ENCODE measurements at places on chromosomes 5 and 9. TPM values are rescaled to one million over a fixed set of nuclear protein-coding genes. Genes with fewer than 3 reads are reported as not detected.

The PDLIM4 gene
- 9.0 TPM for total RNA-seq

The KIF12 gene
- total RNA-seq: 34.4 TPM

GRCh38 chr9:37534412-37534811, 41.8 kb downstream of the FBXO10 start:
- no peak for DNase-seq

The KIAA0825 gene
- total RNA-seq: 15.5 TPM

DNA sequence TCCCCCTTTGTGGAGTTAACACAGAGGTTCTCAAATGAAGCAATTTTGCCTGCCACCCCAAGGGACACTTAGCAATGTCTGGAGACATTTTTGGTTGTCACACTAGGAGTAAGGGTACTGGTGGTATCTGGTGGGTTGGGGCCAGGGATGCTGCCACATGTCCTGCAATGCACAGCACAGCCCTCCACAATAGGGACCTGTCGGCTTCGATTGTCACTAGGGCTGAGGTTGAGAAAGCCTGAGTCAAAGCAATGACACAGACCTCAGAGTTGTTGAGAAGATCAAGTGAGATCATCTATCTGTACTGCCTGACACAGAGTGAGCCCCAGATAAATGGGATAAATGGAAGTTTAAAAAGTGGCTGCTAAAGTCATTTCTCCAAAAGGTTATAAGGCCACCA, 249.2 kb upstream of the KLF4 start:
- no peak for DNase-seq

- no peak for DNase-seq
Observed at GRCh38 chr9:32723789-32724325, 59.5 kb upstream of the TMEM215 start.

GRCh38 chr5:102090770-102091169, 205.3 kb downstream of the SLCO4C1 start:
- DNase-seq: no peak

DNA sequence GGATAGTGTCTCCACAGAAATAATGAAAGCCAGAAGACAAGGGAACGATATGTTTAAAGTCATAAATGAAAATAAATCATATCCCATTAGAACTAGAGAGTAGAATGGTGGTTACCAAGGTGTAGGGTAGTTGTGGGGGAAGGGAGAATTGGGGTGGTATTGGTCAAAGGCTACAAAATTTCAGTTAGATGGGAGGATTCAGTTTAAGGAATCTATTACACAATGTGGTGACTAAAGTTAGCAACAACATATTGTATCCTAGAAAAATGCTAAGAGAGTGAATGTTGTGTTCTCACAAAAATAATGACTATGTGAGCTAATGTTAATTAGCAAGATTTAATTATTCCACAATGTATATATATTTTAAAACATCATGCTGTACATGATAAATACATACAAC, 27.8 kb upstream of the LARP1 start:
- DNase-seq: no peak

The DMRT2 gene
- total RNA-seq: 1.3 TPM

DNA sequence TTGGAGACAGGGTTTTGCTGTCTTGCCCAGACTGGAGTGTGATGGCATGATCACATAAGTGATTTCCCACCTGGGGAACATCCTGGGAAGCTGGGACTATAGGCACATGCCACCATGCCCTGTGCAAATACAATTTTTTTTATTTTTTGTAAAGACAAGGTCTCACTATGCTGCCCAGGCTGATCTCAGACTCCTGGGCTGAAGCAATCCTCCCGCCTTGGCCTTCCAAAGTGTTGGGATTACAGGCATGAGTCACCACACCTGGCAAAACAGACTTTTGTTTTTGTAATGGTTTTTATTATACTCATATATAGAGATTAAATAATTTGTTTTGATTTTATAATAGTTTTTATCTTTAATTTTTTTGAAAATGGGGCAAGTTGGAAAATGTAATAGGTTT, 14.7 kb downstream of the DNAJC25 start:
- no peak for DNase-seq

DNA sequence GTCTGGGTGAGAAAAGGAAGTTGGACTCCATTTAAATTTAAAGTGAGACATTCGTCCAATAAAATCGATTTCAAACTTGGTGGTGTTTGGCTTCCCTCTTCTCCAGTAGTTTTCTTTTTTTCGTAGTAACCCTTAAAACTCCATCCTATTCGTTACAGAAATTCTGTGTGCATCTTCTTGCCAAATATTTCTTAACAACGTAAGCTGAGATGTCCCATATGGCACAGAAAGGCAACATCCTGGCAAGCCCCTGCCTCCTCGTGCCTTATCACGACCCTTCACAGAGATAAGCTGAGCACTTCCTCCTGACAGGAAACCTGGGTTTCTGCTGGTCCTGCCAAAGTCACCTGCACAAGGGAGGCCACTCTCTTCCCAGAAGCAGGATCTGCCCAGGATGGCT, 11.8 kb upstream of the ADAMTS2 start:
- no peak for DNase-seq

The PCDHA1 gene
- not detected for total RNA-seq

- no peak for DNase-seq
Observed at GRCh38 chr9:113631137-113631765, 167.7 kb downstream of the RGS3 start.

- no peak for DNase-seq
Observed at GRCh38 chr5:37198842-37199241, 50.3 kb downstream of the CPLANE1 start.

DNA sequence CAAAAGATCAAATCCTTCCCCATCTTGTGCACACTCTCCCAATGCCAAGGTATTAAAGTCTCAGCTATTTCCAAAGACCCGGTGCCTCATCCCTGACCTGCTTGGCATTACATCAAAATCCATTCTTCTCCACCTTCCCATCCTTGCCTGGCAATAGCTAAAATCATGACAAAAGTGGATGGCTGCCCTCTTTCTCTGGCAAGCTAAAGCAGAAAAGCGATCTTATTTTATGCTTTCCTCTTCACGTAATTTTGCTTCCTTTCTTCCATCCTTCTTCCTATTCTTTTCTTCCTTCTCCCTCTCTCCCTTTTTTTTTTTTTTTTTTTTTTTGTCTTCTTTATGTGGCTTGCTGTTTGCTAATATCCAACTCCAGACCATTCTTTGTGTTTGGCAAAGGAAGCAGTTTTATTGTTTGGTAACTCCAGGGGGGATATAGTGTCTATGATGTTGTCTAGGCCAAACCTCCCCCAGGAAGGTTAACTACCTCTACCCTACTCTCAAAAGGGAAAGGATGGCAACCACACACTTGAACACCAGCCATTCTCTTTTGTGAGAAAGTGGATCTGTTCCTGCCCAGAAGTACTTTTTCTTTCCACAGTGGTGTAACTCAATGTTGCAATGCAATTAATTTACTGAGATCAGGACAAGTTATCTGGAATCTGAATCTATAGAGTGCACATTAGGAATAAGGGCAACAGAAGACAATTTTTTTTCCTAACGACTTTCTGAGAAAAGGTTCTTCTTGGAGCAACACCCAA, 120.9 kb upstream of the TMEM161B start:
- DNase-seq: no peak

DNA sequence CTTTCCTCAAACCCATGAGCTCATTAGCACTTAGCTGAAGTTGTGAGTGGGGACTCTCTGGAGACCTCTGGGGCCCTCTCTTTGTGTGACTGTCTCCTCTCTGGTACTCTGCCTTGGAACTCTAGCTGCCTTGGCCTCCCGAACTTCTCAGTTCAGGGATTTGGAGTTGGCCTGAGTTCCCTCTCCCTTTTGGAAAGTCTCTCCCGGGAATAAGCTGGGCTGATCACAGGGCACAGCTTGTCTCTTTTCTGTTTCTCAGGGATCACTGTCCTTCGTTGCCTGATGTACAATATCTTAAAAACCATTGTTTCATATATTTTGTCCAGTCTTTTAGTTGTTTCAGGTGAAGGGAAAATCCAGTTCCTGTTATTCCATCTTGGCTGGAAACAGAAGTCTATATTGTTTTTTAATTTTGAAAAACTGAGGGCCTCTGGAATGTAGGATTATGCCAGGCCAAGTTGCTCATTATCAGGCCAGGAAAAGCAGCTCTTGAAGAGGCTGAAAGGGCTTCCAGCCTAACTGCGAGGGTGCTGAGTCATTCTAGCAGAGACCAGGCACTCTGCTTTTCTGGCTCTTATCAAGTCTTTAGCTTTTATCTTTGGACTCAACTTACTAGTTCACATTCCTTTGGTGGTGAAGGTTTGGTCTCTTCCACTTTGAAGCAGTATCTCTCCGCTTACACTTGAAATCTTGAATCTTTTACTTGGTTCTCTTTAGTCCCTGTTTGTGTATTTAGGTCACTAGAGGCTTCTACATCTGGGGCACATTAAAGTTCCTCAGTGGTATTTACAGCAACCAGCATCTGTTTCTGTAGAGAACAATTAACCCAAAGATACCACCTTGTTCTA, 8.4 kb upstream of the RGS3 start:
- no peak for DNase-seq

The TRIP13 gene
- total RNA-seq: 0.96 TPM

- DNase-seq: no peak
Observed at GRCh38 chr9:136174779-136175615, 29.9 kb downstream of the LHX3 start.

The TEX48 gene
- total RNA-seq: not detected

DNA sequence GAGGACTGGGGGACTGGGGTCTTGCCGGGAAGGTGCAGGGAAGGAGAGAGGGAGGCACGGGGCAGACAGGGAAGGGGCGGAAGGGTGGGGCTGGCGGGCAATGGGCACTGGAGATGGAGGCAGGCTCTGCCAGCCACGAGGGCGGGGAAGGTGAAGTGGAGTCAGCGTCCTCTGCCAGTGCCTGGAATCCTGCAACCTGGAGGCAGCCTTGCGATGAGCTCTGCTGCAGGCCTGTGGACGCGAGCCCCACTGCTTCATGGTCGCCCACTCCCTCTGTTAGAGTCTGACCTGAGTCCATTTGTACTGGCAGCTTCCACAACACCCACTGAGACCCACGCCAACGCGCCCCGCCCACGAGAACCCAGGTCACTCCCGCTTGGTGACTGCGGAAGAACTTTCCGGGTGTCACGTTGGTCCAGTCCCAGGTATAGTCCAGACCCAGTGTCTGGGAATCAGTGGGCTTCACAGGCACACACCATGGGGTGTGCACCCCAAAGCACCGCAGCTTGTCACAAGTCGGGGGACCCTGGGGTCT, 106.4 kb upstream of the PPP1R26 start:
- DNase-seq: no peak

The LAMC3 gene
- total RNA-seq: 7.8 TPM

The ZDHHC11 gene
- 3.0 TPM for total RNA-seq

DNA sequence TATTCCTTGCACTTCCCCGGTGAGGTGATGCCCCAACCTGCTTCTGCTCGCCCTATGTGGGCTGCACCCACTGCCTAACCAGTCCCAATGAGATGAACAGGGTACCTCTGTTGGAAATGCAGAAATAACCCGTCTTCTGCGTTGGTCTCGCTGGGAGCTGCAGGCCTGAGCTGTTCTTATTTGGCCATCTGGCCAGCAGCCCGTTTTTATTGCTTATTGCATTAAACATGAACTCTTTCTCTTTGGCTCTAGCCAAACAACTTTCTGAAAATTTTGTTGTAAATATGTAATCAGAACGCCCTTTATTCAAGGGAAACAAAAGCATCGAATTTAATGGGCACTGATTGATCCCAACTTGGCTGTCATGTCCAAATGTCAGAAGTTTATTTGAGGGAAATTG, 124.7 kb upstream of the FTMT start:
- no peak for DNase-seq

- no peak for DNase-seq
Observed at GRCh38 chr9:99264070-99264680, 42.1 kb downstream of the SEC61B start.

The CENPP gene
- 4.5 TPM for total RNA-seq

GRCh38 chr9:27763831-27764230, 190.6 kb upstream of the C9orf72 start:
- DNase-seq: no peak

DNA sequence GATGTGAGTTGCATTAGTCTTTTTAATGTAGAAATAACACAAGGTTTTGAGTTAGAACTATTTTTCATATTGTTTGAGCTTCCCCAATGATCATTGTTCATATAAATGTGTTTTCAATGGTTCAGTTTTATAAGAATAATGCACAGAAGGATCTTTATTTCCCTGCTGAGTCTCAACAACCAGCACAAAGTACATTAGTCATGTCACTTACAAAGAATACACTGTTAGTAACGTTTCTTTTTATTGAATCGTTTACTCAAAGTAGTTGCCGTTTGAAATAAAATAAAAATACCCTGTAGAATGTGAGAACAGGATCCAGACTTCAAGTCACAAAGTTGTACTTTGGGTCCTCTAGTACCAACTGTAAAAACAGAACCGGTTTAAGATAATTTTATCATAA, 41.5 kb downstream of the ERCC8 start:
- DNase-seq: no peak

GRCh38 chr5:60639544-60639943, 60.4 kb downstream of the DEPDC1B start:
- no peak for DNase-seq

The CENPH gene
- total RNA-seq: 2.6 TPM

- no peak for DNase-seq
Observed at GRCh38 chr5:33938881-33939280, 2.7 kb downstream of the RXFP3 start.

The ARL14EPL gene
- not detected for total RNA-seq

GRCh38 chr5:137737349-137738131, 1.7 kb upstream of the KLHL3 start:
- no peak for DNase-seq

DNA sequence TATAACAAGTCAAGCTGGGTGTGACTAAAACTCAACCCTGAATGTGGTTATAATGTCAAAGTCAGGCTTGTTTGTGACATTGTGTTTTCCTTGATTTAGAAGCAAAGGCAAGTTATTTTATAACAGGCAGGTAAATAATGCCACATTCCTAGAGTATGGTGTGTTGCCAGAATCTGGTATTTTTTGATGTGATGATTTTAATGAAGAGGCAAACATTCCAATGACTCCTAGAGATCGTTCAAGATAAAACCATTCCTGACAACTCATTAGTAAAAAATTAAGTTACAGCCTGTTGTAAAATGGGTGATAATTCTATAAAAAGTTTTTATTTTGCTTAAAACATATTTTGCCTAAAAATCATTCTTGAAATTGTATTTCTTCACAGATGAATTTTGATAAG, 60.0 kb downstream of the RAB14 start:
- no peak for DNase-seq

DNA sequence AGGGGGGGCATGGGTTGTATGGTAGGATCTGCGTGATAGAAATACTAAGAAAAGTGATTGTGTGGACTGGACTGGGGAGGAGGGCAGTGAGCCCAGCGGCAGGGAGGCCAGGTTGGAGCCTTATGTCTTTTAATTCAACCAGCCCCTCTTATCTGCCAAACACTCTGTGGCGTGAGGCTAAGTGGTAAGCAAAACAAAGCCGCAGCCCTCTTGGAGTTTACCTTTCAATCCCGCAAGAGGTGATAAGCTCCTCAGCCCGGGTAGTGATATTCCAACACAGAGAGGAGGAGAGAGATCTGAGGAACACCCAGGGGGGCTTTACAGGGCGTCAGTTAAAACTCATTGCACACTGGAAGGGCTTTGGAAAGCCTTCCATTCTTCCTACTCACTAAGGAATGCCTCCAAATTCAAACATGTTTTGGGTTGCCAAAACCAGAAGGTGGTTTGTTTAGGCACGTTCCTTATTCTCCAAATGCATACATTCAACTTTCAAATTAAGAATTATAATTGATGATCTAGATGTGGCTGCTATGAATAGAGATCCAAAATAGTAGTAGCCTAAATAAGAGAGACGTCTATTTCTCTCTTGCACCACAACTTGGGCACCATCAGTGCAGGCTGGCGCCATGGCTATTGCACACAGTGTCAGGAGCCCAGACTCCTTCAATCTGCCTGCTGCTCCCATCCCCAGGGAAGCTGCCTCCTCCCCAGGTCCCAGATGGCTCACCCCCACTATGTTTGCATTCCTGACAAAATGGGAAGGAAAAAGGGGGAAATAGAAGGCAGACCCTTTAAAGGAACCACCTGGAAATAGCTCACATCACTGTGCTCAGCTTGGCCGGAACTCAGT, 75.1 kb upstream of the FSTL4 start:
- no peak for DNase-seq

Data from breast epithelium (tissue), 4 donors.